ENCODE measurements at places on chromosomes 11 and 22. TPM values are rescaled to one million over a fixed set of nuclear protein-coding genes. Genes with fewer than 3 reads are reported as not detected.

The OR51E2 gene
- not detected for total RNA-seq

- DNase-seq: no peak
Observed at GRCh38 chr22:49201046-49201970, 626.4 kb downstream of the BRD1 start.

DNA sequence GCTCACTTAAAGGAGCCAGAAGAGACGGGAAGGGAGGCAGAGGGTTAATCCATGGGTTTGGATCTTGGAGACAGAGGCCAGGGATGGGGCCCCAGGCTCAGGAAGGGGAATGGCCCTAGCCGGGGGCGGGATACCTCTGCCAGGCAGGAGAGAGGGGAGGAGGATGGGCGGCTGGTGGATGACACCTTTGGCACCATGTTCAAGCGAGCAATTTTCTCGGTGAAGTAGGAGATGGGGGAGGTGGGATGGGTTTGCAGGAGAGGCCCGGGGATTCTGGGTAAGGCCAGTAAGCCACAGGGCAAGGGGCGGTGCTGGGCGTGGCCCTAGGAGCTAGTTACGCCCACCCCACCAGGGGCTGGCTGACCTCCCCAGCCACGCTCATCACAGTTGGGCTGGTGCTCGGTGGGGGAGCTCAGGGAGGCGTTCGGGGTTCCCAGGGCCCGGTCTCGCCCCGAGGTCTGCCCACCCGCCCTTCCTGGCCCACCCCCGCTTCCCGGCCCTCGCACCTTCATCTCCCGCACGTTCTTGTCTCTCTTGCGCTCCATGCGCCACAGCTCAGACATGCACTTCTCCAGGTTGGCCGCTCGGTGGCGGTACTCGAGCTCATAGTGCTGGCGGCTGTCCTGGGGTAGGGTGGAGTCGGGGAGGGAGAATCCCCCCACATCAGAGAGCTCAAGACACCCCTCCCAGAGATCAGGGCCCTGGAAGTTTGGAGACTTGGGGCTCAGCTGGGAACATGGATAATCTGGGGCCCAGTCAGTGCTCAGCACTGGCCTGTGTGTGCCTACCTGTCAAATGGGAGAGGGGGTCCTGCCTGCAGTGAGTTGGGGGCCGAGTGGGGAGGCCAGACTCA, 12.7 kb downstream of the BAIAP2L2 start:
- no peak for DNase-seq

The PATE4 gene
- total RNA-seq: not detected

The TMEM45B gene
- 0.28 TPM for total RNA-seq

The IGLL5 gene
- total RNA-seq: not detected

GRCh38 chr22:49633010-49633324, 194.7 kb downstream of the BRD1 start:
- no peak for DNase-seq

GRCh38 chr11:88183233-88183632, 8.0 kb upstream of the RAB38 start:
- peak; percentile 73 for DNase-seq

GRCh38 chr22:26295563-26296126, 126.4 kb downstream of the SEZ6L start:
- DNase-seq: no peak

DNA sequence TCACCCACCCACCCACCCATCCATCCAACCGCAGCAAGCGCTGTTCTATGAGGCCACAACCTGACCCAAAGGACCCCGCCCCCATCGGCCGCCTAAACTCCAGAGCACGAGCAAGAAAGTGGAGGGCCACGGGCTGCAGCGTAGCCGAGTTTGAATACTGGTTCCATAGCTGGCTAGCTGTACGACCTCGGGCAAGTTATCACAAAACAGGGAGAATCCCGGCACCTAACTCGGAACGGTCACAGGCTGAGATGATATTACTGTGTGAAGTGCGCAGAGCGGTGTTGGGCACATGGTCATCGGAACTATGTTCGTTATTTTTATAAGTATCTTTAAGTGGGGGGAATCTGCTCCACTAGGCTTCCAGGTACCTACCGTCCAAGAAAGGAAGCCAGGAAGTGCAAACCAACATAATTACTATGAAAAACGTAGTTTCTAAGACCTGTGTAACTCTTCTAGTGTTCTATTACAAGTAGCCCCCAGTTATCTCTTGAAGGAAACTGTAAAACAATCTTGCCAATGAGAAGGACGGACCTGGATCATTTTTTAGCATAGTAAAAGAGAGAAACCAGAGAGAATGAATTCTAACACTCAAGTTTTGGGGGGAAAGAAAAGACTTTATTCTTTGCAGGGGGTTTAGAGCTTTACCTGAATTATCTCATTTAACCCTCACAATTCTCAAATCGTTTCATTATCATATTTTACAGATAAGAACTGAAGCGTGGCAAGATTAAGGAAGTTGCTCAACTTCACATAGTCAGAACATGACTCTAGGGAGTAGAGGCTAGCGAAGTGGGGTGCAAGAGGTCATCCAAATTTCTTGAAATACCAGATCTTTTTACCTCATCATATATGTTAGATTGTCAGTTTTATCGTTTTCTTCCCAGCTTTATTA, 663 bp upstream of the BUD13 start:
- peak; percentile 37 for DNase-seq

GRCh38 chr11:405954-406795, 8.6 kb downstream of the SIGIRR start:
- no peak for DNase-seq

The PHLDB1 gene
- 59.2 TPM for total RNA-seq

The TIGD3 gene
- 0.07 TPM for total RNA-seq

- no peak for DNase-seq
Observed at GRCh38 chr11:75574698-75575602, 12.9 kb downstream of the SERPINH1 start.

GRCh38 chr11:61062181-61062930, 39.9 kb upstream of the CD5 start:
- no peak for DNase-seq

The HPX gene
- total RNA-seq: 0.24 TPM

DNA sequence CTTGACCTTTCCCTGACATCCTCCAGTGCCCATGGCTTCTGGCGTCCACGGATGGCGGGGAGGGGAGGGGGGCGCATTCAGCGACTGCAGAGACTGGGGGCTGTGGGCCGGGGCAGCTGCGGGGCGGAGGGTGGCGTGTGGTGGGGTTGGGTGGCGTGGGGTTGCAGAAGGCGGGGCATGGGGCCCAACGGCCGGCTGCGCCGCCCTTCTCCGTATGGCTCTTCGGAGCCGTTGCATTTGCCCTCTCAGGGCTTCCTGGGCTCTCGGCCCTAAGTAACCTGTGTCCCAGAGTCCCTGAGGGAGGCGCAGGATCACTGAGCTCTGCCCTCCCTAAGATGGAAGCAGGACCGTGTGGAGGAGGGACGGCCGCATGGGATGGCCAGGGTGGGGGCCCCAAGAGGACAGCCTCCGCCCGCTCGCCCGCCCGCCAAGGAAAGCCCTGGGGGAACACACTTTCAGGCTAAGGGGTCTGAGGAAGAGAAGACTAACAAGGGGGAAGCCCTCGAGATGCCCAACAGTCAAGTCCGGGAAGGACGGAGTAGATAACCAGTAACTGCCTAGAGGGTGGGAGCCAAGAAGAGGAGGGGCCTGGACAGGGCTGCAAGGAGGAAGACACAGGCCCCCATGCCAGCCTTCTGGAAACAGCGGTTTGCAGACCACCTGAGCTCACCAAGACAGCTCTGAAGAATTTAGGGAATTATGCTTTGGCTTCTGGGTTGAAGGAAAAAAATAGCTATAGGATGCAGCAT, 9.2 kb upstream of the AIFM3 start:
- DNase-seq: no peak

The SHISAL1 gene
- 0.03 TPM for total RNA-seq

DNA sequence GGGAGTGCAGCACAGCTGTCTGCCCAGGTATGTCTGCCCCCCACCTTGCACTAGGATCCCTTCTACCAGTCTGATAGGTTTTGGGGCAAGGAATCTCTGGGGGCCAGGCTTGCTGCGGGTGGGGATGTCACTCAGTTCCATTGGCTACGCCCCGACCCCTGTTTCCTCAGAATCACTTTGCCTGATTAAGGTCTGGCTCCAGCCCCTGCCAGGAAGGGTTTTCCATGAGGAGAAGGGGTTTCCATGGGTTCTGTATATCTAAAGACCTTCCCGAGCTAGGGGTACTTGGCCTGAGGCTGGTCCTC, 14.0 kb downstream of the OTOG start:
- DNase-seq: no peak

GRCh38 chr11:36688571-36689291, 90.7 kb upstream of the RAG2 start:
- no peak for DNase-seq

The EHBP1L1 gene
- total RNA-seq: 26.6 TPM

DNA sequence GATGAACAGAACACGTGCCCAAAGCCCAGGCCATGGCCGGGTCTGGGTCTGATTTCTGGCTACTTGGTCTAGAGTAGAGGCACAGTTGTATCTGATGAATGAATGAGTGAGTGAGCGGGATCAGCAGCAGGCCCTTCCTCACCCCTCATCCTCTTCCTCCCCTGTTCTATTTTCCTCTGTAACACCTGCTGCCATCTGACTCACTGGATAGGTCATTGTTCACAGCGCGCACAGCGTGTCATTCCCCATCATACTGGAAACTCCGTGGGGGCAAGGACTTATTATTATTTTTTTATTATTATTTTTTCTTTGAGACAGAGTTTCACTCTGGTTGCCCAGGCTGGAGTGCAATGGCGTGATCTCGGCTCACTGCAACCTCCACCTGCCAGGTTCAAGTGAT, 13.9 kb downstream of the NCF4 start:
- no peak for DNase-seq
